ENCODE measurements at places on chromosomes 2 and 18. TPM values are rescaled to one million over a fixed set of nuclear protein-coding genes. Genes with fewer than 3 reads are reported as not detected.
A peak's percentile ranks its signal among the peaks of the same experiment; 100 is the strongest.

The CGREF1 gene
- 0.17 TPM for total RNA-seq

The DYNAP gene
- not detected for total RNA-seq

The LRRC30 gene
- not detected for total RNA-seq

The CLHC1 gene
- total RNA-seq = 3.9 TPM

The CXCR2 gene
- total RNA-seq = not detected

The MC2R gene
- not detected for total RNA-seq

The THAP4 gene
- 25.9 TPM for total RNA-seq

The LAMA1 gene
- total RNA-seq = 1.6 TPM

The NMS gene
- not detected for total RNA-seq

The NAT8 gene
- total RNA-seq = not detected

The IL1A gene
- total RNA-seq = 0.22 TPM

The CNRIP1 gene
- total RNA-seq = 22.6 TPM

The BMP10 gene
- total RNA-seq = not detected

DNA sequence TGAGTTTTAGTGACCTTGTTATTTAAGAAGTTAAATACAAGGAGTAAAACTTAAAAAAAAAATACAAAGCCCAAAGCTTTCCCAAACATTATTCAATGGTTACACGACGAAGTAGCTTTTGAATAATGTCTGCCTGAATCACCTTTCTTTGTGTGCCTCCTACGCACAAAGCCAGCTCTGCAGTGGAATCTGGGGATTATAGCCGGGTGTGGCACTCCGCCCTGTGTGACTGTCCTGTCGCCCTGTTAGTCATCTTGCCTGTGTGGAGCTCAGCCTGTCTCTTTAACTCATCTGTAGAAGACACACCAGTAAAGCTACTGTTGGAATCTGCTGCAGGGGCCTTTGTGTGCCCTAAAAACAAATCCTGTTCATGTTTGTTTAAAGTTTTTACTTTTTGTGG is 79.4 kb upstream of the TCF7L1 start:
- DNase-seq = peak; percentile 33

GRCh38 chr2:24048769-24049484 is 614 bp upstream of the FKBP1B start:
- peak; percentile 37 for DNase-seq

DNA sequence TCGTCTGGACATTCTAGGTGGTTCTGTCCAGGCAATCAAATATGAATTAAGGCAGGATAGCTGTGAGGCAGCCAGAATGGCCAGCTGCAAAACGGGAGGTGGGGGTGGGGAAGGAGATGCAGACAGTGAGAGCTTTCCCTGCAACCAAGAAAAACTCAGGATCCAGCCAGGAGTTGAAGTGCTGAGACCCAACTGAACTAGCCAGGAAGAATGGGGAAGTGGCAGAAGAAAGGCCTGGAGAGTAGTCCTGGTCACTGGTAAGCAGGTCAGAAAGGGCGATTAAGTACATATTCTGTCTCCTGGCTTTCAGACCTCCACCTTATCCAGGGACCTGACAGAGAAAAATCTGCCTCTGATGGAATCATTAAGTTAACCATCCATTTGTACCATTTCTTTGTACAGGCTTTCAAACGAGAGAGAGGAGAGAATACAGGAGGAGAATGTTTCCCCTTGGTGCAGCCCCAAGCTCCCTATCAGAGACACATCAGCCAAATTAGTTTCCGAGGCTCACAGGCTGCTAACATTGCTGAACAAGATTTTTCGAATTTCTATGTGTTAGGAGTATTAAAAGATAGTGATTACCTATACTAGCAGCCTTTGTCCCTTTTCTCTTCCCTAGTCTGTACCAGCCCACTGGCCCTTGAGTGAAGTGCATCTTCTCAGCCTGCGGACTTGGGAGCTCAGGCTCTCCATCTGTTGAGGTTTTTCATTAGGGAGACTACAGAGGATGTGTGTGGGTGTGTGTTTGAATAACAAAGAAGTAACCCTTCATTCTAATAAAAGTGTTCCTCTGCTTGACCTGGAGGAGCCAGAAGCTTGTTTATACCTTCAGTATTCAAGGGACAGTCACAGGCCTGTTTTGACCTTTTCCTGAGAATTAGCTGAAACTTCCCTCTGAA is 12.5 kb upstream of the HOXD1 start:
- no peak for DNase-seq

GRCh38 chr2:190110699-190111098 is 48.2 kb upstream of the MSTN start:
- DNase-seq = no peak

DNA sequence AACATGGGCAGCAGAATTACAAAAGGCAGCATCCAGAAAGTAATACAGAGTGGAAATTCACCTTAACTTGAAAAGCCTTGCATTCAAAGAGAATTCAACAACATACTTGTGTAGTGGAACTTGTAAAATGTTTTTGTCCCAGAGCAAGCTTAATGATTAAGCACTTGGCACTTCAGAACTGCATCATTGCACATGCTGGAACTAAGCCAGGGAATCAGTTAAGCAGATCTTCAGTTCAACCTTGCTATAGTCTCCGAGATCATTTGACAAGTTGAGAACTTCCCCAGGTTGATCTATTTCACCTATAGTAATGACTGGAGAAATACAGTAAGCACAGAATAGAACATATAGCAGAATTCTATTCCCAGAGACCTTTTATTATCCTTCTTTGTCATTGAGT is 1337.2 kb upstream of the NXPH2 start:
- DNase-seq = no peak

DNA sequence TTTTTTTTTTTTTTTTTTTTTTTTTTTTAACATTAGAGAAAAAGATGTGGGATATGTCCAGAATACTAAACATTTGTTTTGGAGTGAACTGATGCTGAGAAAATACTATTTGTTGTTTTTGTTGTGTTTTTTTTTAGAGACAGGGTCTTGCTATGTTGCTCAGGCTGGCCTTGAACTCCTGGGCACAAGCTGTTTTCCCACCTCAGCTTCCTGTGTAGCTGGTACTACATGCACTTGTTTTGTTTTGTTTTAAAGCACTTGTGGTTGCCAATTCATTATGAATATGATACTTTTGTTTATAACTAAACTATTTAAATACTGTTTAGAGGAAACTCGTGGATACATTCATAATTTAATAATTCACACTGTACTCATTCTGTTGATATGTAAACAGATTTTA is 33.4 kb upstream of the DYSF start:
- no peak for DNase-seq

GRCh38 chr18:58412844-58413666 is 215.8 kb downstream of the ALPK2 start:
- no peak for DNase-seq

DNA sequence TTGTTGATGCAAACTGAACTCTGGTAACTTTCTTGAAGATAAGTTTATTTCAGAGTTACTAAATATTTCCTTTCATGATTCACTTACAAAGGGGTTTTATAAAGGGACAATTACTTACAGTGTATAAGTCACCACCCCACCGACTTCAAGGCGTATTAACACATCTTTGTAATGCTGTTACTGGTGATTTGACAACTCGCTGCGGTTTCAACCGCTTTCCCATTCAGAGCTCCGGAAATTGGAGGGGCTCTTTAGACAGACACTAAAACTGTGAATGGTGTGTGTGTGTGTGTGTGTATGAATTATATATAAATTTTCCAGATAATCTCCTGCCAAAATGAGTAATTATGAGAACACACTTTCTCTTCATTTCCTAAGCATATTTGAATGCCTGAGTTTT is 4.9 kb downstream of the TM4SF20 start:
- peak; percentile 70 for DNase-seq

- no peak for DNase-seq
These were observed 8.3 kb upstream of the VWA3B start for GRCh38 chr2:98078701-98079100.

GRCh38 chr2:27353762-27354596 is 2.6 kb downstream of the GTF3C2 start:
- DNase-seq = peak; percentile 38

DNA sequence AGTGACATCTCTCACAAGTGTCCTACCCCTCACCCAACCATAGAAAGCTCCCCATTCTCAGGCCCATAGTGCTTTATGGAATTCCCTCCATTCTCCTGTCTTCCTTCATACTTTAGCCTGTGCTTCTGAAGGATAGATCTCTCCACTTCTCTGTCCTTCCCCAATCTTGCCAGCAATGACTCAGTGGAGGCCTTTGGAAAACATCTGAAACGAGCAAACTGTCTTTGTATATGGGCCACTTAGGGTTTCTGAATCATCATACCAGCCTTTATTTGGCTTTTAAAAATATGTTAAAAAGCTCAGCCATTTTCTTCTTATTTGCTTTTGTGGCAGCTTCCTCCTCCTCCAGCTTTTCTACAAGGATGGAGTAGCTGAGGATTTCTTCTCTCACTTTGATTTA is 65.6 kb upstream of the ZNF385B start:
- DNase-seq = no peak

DNA sequence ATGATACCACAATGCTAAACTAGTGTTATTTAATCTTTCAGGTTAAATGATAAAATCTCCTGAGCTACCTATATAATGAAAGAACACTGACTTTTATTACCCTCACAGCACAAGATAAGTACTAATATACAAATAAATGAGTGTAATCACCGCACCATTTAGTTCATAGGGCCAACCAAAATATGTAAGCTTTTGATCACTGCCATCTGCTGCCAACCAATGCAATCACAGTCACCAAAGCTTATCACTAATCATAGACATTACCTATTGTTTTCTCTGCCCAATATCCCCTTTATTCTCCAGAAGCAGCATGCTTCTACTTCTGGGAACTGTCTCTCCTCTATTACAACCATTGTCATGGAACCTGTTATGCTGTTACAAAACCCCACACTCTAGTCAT is 151.6 kb upstream of the LRATD1 start:
- no peak for DNase-seq

- DNase-seq = no peak
These were observed 228.3 kb downstream of the TWIST2 start for GRCh38 chr2:239075918-239076758.

GRCh38 chr2:67666386-67667053 is 269.4 kb downstream of the ETAA1 start:
- no peak for DNase-seq

DNA sequence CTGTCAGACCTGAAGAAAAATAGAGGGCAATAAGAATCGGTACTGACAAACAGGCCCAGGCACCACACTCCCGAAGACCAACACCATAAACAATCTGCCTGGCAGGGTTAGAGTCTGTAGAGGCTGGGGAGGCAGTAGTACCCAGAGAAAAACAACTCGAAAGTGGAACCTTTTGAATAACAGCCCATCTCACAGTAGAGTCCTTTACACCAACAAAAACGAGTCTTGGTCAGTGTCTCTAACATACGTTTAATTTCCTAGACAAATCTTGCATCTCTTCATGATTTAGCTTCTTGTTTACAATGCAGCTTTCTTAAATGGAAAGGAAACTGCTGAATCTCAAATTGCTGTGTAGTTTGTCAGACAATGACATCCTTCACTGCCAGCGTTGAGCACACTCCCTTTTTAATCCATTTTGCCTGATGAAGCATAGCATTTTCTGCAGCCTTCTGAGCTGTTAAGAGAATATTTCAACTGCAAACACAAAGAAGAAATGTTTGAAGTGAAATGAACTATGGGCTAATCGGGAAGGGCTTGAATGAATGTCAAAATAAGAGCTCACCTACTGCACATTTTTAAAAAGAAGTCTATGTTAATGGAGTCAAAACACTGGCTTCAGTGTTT is 73.1 kb upstream of the DSG1 start:
- no peak for DNase-seq

GRCh38 chr2:10873171-10873570 is 38.6 kb upstream of the KCNF1 start:
- no peak for DNase-seq

DNA sequence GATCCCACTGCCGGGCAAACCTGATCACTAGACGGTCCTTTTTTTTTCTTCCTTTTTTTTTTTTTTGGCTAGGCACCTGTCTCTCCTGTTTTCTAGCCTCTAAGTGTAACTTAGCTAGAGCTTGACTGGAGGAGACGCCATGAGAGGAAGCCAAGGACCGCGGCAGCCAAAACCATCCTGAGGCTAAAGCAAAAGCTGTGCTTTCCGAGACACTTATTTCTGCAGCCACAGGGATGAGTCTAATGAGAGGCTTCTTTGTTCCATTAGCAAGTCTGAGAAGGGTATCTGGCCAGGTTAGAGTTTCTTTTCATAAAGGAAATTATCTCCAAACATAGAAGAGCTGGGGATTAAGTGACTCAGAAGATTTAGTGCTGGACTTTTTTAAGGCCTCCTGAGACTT is 7.3 kb upstream of the CXCR4 start:
- no peak for DNase-seq

GRCh38 chr2:173402405-173402974 is 47.8 kb downstream of the CDCA7 start:
- DNase-seq = peak; percentile 79

DNA sequence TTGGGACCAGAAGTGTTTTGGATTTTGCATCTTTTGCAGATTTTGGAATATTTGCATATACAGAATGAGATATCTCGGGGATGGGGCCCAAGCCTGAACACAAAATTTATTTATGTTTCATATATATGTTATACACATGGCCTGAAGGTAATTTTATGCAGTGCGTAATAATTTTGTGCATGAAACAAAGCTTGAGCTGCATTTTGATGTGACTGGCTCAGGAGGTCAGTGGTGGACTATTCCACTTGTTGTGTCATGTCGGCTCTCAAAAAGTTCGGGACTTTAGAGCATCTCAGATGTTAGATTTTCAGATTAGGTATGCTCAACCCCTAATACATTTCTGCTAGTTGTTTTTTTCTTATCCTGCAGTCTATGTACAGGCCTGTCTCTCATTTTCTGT is 145.4 kb downstream of the FAM210A start:
- no peak for DNase-seq

DNA sequence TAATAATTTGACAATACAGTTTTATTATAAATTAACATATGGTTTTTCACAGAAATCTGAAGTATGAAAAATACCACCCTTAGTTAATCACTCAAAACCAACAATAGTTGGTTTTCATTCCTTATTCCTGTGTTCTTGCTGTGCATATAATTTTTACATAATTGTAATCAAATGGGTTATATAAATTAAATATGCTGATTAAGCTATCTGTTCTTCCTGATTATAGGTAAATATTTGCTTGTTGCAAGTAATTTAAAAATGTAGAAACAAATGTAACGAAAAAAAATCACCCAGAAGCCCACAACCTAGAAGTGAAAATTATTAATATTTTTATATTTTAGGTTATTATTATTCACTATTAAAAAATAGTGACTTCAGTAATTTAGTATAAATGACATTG is 98.3 kb downstream of the ZNF804A start:
- DNase-seq = no peak

DNA sequence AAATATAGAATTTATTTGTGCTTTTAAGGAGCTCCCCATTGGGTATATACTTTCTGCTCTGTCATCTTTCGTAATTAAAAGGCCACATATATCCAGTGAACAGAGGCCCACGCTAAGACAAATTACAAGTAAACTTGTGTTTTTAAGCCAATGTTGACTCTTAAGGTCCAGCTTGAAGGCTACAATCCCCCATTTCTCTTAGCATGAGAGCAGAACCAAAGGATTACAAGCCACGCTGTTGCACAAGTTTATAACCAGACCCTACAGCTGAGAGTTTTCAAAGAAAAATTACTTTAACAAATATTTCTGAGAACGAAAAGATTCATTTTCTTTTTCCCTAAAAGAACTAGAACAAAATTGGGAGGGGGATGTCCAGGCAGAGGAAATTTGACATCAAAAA is 471.0 kb downstream of the TXNL1 start:
- DNase-seq = no peak
